Activated T-cell treated with anti-CD3 and anti-CD28 coated beads, Interleukin-2, amount 50 U/mL, for 24 hours (primary cell): ENCODE measurements at places on chromosomes 5 and 9.

GRCh38 chr5:52995095-52995494, 5.9 kb downstream of the ITGA2 start:
- no peak for DNase-seq

- DNase-seq, result no peak
These were observed 282.9 kb downstream of the SLF1 start for GRCh38 chr5:94901191-94901979.

DNA sequence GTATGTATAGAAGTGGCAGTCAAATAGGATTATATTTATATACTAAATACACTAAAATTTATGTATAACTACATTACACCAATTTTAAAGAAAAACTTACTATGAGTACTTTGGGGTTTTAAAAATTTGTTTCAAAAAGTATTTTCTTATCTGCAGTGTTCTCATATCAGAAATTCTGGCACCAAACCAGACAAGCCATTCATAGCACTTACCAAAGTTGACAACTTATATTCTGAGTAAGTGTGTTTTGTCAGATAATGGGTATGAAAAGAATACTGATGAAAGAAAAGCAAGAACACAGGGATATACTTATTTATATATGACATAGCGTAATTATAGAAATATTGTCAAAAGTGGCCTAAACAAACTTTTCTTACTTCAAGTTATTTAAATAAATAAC, 67.5 kb downstream of the SPEF2 start:
- DNase-seq, result no peak

DNA sequence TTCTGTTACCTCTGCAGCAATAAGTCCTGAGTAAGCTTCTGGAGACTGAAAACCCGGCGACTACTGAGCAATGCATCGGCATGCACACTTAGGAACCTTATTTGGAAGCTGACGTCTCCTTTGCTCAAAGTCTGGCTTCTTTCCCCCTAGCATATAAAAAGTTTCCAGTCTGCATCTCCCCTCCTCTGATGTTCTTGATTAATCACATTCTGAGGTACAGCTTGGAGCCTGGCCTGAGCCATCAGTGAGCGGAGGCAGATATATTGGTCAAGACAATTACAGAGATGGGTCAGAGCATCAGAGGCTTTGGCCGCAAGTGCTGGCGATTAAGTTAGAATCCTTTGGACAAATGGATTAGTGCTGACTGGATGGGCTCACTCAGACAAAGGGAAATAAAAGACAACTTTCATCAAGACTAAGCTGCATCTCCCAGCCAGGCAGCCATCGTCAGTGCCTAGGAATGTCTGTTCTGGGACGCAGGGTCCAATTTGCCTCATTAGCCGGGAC, 140.7 kb downstream of the MTX3 start:
- DNase-seq, result no peak

- no peak for DNase-seq
These were observed 16.1 kb upstream of the CMBL start for GRCh38 chr5:10323588-10324488.

DNA sequence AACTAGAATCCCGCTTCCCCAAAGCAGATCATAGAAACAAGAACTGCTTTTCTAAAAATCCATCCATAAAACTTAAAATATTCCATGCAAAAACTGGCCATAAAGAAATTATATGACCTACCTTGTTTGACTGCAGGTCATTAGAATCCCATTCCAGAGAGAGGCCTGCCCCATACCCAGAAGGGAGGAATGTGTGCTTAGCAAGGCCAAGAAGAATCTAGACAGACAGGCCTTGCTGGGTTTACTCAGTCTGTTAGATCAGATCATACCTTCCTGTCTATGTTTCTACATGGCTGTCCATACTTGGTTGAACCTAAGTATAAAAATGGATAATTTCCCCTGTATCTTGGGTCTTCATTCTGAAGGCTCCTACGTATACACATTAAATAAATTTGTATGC, 358.8 kb upstream of the TRPC7 start:
- no peak for DNase-seq

DNA sequence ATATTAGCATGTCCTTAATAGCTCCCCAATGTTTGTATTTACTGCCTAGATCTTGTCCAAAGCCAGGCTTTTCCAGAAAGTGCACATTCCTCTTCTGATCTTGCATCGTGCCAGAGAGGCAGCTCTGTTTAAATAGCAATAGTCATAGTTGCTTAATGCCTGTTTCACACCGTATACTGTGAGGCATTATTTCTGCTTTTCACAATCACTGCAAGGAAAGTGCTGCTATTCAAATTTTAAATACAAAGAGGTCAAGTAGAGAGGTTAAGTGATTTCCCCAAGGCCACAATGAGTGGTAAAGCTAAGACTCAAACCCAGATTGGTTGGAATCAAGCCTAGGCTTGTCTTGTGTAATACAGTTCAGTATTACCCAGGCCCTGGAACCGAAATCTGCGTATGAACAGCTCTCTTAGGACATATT, 153.6 kb downstream of the SNX18 start:
- no peak for DNase-seq

GRCh38 chr5:178377583-178378270, 145.1 kb upstream of the PHYKPL start:
- DNase-seq, result no peak

GRCh38 chr9:129235931-129236331, 57.9 kb upstream of the IER5L start:
- peak; percentile 70 for DNase-seq

DNA sequence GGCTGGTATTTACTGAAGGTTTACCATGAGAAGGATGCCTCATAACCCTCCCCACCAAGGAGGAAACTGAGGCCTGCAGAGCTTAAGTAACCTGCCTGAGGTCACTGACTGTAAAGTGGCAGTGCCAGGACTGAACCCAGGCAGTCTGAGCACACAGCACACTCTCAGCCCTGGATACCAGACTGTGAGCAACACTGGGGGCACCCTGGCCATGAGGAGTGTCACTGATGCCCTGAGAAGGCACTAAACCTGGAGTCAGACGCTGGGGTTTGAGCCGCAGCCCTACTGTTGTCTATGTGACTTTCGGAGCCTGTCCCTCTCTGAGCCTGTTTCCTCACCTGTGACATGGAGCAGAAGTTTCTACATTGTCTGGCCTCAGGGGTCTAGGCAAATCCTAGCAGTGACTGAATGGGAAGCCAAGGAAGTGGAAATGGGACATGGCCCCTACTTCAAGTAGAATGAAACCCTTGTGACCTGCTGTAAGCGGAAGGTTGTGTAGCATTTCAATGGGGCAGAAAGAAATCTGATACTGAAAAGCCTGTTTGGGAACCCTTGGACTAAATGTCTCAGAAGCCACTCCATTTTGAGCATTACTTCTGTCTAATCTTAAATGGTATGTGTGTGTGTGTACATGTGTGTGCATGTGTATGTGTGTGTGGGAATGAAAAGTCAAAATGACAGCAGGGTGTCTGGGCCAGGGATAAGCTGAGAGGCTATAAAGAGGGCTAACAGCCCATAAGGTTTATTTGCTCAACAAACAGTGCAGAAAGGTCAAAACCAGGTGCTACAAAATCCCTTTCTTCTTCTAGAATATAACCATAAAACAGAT, 36.0 kb downstream of the B4GALT1 start:
- no peak for DNase-seq

- DNase-seq, result no peak
These were observed 10.8 kb downstream of the NOTCH1 start for GRCh38 chr9:136535070-136535469.

GRCh38 chr5:126512451-126512850, 82.6 kb downstream of the ALDH7A1 start:
- no peak for DNase-seq

- DNase-seq, result no peak
These were observed 8.1 kb downstream of the MCIDAS start for GRCh38 chr5:55218967-55219366.

- no peak for DNase-seq
These were observed 7.1 kb downstream of the UBAP1 start for GRCh38 chr9:34185778-34186551.

- DNase-seq, result no peak
These were observed 197.9 kb downstream of the SH3GL2 start for GRCh38 chr9:17776735-17777134.

DNA sequence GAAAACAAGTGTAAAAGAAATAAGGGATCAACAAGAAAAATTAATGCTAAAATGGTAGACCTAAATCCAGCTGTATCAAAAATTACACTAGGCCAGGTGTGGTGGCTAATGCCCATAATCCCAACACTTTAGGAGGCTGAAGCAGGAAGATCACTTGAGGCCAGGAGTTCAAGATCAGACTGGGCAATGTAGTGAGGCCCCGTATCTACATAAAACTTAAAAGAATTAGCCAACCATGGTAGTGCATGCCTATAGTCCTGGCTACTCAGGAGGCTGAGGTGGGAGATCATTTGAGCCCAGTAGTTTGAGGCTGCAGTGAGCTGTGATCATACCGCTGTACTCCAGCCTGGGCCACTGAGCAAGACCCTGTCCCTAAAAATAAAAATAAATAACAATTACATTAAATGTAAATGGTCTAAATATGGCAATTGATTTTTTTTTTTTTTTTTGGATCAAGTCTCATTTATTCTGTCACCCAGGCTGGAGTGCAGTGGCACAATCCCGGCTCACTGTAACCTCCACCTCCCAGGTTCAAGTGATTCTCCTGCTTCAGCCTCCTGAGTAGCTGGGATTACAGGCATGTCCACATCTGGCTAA, 4.2 kb upstream of the FAM151B start:
- no peak for DNase-seq

- DNase-seq, result no peak
These were observed 726.9 kb downstream of the DNAH5 start for GRCh38 chr5:13217636-13218035.

- DNase-seq, result no peak
These were observed 80.3 kb downstream of the HMHB1 start for GRCh38 chr5:143892271-143892670.

DNA sequence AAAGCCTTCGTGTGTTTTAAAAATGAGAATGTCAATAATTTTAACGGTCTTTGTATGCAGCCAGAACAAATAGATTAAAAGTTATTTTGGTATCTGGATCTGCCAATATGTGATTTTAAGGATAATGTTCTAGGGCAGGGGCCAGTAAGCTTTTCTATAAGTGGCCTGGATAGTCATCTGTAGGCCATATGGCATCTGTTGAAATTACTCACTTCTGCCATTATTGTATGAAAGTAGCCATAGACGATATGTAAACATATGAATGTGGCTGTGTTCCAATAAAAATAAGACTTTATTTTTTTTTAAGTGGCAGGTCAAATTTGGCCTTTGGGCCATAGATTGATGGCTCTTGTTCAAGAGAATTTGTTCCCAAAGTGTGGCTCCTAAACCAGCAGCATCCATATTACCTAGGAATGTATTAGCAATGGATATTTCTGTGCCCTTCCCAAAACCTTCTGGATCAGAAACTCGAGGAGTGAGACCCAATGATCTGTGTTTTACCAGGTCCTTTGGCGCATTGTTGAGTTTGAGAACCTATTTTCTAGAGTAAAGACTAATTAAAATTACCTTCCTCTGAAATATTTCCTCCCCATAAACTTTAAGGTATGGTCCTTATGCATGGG, 55.9 kb downstream of the C6 start:
- no peak for DNase-seq

DNA sequence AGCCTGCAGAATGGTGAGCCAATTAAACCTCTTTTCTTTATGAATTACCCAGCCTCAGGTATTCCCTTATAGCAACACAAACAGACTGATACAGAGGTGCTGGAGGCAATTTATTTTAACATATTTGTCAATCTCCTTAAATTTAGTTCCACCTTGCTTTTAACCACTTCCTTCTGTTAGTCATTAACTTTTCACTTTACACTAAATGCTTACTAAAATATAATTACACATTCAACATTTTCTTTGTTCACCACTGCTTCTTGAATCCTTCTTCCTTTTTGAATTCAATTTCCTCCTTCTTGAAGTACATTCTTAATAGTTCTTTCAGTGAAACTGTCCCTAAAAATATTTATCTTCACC, 39.4 kb downstream of the LYRM7 start:
- DNase-seq, result no peak

GRCh38 chr5:21199087-21199486, 1211.1 kb upstream of the CDH18 start:
- DNase-seq, result no peak

- DNase-seq, result no peak
These were observed 150.3 kb downstream of the UNC13B start for GRCh38 chr9:35311891-35312639.

- DNase-seq, result no peak
These were observed 77.0 kb upstream of the PITX1 start for GRCh38 chr5:135110785-135111596.
